ENCODE measurements at places on chromosomes 3 and 15. TPM values are rescaled to one million over a fixed set of nuclear protein-coding genes. Genes with fewer than 3 reads are reported as not detected.

DNA sequence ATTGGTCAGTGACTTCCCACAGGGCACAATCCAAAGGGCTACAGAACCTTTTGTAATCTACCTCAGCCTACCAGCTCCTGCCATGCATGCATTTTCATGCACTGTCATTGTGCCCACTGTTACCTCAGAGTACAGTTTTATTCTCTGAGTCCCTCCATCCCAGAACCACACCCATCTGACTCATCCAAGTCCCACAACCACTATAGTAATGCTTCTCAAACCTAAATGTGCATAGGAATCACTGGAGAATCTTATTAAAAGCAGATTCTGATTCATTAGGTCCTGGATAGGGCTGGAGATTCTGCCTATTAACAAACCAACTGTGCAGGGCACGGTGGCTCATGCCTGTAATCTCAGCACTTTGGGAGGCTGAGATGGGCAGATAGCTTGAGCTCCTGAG, 3.7 kb upstream of the B3GALNT1 start:
- H3K27ac ChIP-seq = no peak overlapping the region
- H3K4me3 ChIP-seq = no peak overlapping the region
- peaks cover 3% of the 10 kb centered on the region for H3K4me1 ChIP-seq
- peaks cover 29% of the 10 kb centered on the region for H3K27me3 ChIP-seq
- DNase-seq = no peak

- peaks cover 16% of the 10 kb centered on the region for H3K4me1 ChIP-seq
- no peaks in the 10 kb centered on the region for H3K27me3 ChIP-seq
- H3K36me3 ChIP-seq = no peaks in the 10 kb centered on the region
These were observed 25.2 kb upstream of the DOCK3 start for GRCh38 chr3:50649451-50649931.

DNA sequence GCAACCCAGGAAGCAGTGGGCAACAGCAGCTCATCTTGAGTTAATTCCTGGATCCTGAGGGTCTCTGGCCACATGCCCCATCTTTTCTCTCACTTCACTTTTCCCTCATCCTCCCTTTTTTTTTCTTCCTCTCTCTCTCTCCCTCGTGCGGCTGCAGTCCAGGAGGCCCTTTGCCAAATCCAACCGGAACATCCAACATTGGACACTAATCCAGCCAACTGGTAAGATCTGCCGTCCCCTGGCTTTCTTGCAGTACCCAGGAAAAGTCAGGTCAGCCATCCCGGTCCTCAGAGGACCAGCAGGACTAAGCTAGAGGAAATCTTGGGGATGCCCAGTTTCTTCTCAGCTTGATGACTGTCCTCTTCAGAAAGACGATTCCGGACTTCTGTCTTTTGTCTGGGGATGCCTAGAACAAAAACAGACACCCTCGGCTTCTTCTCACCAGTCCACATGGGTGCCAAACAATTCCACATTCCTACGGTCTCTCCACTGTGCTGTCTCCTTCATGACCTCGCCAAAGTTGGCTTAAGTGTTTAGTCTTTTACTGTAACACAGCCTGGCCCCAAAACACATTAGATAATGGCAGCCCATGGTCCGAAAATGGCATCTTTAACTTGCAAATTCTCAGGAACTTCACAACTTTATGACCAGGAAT, 115.6 kb downstream of the GSK3B start:
- no peaks in the 10 kb centered on the region for H3K4me1 ChIP-seq
- H3K4me3 ChIP-seq = no peak overlapping the region
- no peaks in the 10 kb centered on the region for H3K27me3 ChIP-seq
- no peak overlapping the region for H3K27ac ChIP-seq
- no peak for DNase-seq

DNA sequence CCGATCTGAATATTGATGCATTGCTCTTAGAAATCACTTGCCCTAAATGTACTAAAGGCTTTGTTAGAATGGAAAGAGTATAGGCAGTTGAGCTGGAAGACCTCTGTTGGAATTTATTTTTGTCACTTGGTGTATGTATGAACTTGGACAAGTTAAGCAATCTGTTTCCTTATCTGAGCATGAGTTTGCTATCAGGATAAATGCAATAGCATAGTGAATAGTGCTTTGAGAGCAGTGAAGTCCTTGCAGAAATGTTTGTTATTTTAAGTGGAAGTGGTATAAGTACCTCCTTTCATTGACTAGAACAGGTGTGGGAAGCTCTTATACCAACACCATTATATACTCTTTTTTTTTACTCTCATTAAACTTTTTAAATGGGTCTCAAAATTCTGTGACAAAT, 146.4 kb upstream of the ONECUT1 start:
- H3K36me3 ChIP-seq = no peaks in the 10 kb centered on the region
- H3K27me3 ChIP-seq = no peaks in the 10 kb centered on the region
- DNase-seq = no peak
- H3K27ac ChIP-seq = no peak overlapping the region
- H3K4me1 ChIP-seq = no peaks in the 10 kb centered on the region

Gene TEX9
- 8.3 TPM for total RNA-seq

DNA sequence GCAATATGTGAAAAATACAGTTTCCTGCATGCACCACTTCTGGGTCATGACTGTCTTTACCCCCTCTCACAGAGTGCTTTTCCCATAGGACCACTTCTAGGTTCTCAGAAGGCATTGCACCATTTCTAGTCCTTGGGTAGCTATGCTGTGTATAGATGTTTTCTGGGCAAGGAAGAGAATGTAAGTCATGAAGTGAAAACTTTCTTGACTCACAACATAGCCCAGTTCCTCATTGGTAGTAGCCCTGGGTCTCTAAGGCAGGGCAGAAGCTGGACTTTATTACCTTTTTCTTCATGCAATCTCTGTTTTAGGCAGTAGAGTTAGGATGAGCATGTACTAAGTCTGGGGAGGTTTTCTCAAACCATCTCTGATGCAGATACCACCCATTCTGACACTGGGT, 203.1 kb downstream of the EPHB1 start:
- no peaks in the 10 kb centered on the region for H3K27me3 ChIP-seq
- H3K27ac ChIP-seq = no peak overlapping the region
- H3K4me1 ChIP-seq = no peaks in the 10 kb centered on the region
- no peak for DNase-seq
- no peak overlapping the region for H3K4me3 ChIP-seq

DNA sequence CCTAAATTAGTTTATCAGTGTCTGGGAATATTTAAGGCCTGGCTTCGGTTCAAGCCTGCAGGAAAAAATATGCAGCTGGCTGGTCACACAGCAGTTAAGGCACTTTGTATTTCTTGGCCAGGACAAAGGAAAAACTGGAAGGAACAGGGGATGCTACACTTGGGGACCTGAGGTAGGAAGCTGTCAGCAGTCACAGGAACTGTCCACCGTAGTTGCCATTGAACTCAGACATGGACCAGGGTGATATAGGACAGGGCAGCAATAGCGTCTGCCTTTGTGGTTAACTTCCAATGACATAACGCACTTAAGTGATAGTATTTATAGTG, 49.1 kb downstream of the NR1D2 start:
- no peaks in the 10 kb centered on the region for H3K36me3 ChIP-seq
- peaks cover 23% of the 10 kb centered on the region for H3K4me1 ChIP-seq
- H3K27ac ChIP-seq = no peak overlapping the region
- no peaks in the 10 kb centered on the region for H3K27me3 ChIP-seq

GRCh38 chr3:39327053-39327745, 2.3 kb upstream of the CCR8 start:
- H3K4me1 ChIP-seq = no peaks in the 10 kb centered on the region
- H3K36me3 ChIP-seq = no peaks in the 10 kb centered on the region
- no peak overlapping the region for H3K4me3 ChIP-seq
- H3K27me3 ChIP-seq = no peaks in the 10 kb centered on the region
- H3K27ac ChIP-seq = no peak overlapping the region

Gene HRG
- not detected for total RNA-seq

GRCh38 chr3:125960456-125961288, 8.3 kb upstream of the ROPN1B start:
- H3K36me3 ChIP-seq = no peaks in the 10 kb centered on the region
- no peak overlapping the region for H3K4me3 ChIP-seq
- H3K27me3 ChIP-seq = peaks cover 63% of the 10 kb centered on the region
- no peaks in the 10 kb centered on the region for H3K4me1 ChIP-seq

GRCh38 chr3:101824702-101825101, 24.6 kb upstream of the NFKBIZ start:
- H3K27ac ChIP-seq = no peak overlapping the region
- no peak overlapping the region for H3K4me3 ChIP-seq
- no peaks in the 10 kb centered on the region for H3K36me3 ChIP-seq

Gene GRIP2
- total RNA-seq = 0.25 TPM

Gene FAM107A
- total RNA-seq = 0.11 TPM

Gene MORC1
- total RNA-seq = not detected
